NCI-H1092 treated with DMSO at 0.1 percent for 48 hours (cell line): ENCODE measurements at places on chromosomes 4 and X.

DNA sequence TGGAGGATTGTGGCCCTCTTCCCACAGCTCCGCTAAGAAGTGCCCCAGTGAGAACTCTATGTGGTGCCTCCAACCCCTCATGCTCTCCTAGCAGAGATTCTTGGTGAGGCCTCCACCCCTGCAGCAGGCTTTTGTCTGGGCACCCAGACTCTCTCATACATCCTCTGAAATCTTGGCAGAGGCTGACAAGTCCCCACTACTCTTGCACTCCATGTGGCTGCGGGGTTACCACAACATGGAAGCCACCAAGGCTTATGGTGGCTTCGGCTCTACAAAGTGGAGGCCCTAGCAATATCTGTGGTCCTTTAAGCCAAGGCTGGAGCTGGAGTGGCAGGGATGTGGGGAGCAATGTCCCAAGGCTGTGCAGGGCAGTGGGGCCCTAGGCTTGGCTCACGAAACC lies 255.2 kb downstream of the COX7B2 start:
- no peak for DNase-seq

- DNase-seq = no peak
These were observed 134.7 kb upstream of the FAT1 start for GRCh38 chr4:186858355-186858754.

- DNase-seq = no peak
These were observed 31.4 kb downstream of the DOK7 start for GRCh38 chr4:3494462-3494871.

DNA sequence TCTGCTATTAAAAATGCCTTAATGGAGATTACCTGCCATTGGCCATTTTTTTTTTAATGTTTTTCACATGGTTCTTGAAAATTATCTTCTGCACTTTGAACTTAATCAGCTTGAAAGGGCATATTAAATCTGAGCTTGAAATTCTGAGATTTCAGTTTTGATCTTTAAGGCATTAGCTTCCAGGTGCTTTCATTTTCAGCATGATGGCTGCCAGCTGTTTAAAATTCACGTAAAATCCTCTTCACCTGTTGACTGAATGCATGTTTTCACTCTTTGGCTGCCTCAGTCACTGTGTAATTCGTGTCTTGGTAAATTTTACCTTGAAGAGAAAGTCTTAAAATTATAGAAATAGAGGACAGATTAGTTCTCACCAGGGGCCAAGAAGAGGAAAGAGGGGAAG lies 39.6 kb downstream of the SMAD1 start:
- no peak for DNase-seq

- DNase-seq = no peak
These were observed 11.5 kb upstream of the GABRE start for GRCh38 chrX:151985955-151986354.

DNA sequence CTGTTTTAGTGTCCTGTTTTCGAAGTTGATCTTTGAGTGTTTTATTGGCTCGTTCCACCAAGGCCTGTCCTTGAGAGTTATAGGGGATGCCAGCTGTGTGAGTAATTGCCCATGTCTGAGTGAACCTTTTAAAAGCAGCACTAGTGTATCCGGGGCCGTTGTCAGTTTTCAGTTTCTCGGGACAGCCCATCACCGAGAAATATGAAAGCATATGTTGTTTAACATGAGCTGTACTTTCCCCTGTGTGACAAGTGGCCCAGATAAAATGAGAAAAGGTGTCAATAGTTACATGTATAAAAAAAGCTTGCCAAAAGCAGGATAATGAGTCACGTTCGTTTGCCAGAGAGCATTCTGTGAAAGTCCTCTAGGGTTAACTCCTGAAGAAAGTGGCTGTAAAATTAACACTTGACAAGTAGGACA lies 48.6 kb upstream of the RASSF6 start:
- peak; percentile 85 for DNase-seq

DNA sequence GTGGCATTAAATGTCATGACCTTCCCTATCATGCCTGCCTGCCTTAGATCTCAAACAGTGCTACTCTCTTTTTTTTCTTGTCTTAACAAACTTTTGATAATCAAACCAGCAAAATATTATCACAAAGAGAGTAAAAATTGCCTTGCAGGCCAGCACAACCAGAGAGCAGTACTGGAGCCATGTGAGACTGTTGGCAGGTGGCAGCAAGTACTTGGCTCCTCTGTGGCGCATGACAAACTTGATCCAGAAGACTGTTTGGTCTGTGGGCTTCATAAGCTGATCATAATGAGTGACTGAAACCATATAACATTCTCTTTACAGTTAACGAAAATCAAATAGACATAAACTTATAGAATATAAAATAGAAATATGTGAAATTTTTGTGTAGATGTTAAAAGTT lies 33.3 kb upstream of the UGT2A3 start:
- DNase-seq = no peak

- DNase-seq = no peak
These were observed 148.1 kb downstream of the NWD2 start for GRCh38 chr4:37392521-37393255.

DNA sequence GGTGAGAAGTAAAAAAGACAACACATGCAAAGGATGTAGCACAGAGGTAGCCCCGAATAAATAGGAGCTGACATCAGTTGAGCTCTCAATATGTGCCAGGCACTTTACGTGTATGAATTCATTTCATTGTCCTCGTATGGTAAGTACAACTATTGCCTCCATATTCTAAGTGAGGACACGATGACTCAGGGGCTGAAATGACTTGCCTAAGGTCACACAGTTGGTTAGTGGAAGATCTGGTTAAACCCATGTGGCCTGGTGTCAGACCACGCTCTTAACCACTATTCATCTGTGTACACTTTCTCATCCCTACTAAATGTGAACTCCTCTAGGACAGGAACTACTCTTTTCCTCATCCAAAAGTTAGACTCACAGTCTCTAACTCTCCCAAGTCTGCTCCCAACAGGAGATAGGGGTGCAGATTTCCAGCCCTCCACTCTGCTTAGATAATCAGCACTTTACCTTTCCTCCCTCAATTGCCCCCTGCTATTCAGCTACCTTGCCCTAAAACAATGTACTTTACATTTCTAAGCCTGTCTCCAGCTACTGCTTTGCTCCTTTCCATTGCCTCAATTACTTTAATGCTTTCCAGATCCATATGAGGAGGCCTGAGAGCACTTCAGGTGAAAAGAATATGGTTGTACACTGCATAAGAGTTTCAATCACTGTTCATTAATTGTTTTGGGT lies 58.8 kb upstream of the LHFPL1 start:
- DNase-seq = no peak

DNA sequence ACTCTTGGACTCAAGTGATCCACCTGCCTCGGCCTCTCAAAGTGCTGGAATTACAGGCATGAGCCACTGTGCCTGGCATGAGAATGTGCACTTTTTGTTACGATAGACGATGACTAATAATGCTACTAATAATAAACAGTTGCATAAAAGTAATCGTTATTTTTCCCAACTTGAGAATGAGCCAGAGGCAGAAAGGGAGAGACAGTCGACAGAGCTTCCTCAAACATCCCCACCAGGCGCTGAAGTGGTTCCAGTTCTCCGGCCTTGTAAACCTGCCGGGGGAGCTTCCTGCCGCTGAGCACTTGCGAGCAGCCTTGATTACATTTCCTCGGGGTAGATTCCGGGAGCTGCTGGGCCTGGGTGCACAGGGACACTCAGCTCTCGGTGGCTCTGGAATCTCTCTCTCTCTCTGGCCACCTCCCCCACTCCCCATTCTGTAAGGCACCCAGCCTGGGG lies 8.9 kb upstream of the HTRA3 start:
- DNase-seq = no peak

DNA sequence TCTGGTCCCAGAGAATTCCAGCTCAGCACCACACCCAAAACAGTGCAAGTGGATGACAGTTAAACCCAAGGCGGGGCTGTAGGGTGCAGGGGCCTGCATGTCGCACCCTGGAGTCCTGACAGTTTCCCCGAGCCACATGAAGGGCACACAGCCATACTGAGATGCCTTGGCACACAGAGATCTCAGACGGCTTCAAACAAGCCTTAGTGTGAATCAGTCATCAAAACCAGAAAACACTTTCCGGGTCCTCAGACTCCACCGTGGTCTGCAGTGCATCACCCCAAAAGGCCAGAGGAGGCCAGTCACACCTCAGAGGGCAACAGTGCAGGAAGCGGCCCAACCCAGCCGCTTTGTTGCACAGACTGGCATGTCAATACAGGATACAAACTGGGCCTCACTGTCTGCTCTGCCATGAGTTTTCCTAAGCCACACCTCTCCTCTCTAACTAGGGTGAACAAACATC lies 64.6 kb upstream of the ENPP6 start:
- DNase-seq = peak; percentile 56

DNA sequence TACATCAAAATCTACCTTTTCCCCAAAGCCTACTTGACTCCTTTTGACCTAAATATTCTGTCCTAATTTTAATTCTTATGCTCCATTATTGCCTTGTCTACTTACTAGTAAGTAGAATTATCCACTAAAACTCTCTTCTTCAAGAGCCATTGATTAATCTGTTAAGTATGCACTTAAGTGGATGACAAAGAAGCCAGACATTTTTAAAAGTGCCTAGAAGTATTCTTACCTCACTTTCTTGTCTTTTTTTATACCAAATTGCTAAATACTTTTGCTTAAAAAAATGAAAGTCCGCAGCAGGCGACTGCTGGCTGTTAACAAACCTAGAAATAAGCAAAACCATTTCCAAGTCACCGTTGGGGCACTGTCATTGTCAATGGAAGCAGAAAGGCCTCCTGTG lies 20.1 kb upstream of the FRMPD4 start:
- DNase-seq = no peak

DNA sequence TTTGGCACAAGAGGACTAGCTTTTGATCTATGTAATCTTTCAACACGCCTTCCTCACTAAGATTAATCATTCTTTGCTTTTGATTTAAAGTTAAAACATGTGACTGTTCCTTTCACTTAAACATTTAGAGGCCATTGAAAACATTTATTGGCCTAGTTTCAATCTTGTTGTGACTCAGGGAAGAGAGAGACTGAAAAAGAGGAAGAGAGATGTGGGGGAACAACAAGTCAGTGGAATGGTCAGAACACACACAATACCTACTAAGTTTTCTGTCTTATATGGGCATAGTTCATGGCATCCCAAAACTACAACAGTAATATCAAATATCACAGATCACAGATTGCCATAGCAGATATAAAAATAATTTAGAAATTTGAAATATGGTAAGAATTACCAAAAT lies 812.9 kb upstream of the AGA start:
- no peak for DNase-seq

GRCh38 chr4:146191766-146192458 lies 16.4 kb downstream of the LSM6 start:
- no peak for DNase-seq

GRCh38 chr4:155666344-155667221 lies at the start of gene GUCY1A1:
TSS of gene GUCY1A1 (plus strand) at chr4:155666848. CDS start at chr4:155696868, 30,020 bp downstream.
- no peak for DNase-seq

DNA sequence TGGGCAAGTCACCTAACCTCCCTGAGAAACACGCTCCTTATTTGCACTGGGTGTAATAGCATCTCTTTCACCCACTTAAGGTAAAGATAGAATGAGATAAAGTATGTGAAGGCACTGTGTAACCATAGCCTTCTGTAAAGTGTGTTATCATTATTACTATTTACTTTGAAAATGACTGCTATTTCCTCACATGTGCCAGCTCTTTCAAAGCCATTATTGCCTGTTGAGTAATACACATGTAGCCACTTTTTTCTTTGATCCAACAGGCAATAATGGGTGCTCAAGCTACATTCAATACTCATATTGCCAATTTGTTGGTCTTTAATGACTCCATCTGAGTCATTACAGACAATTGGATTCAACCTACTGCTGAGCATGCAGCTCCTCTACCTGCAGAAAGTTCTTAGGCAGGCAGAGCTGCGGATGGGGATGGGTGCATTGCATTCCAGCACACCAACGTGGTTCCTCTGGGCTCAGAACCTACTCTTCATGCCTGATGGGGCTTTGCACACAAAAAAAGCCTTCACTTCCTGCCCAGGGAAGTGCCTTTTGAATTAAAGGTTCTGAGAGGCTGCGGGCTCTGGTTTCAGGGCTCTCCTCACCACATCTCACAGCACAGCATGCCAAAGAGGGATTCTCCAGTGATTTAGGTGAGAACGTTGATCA lies 9.7 kb downstream of the PTCHD1 start:
- DNase-seq = no peak

- no peak for DNase-seq
These were observed 23.9 kb upstream of the GPR34 start for GRCh38 chrX:41664908-41665307.

DNA sequence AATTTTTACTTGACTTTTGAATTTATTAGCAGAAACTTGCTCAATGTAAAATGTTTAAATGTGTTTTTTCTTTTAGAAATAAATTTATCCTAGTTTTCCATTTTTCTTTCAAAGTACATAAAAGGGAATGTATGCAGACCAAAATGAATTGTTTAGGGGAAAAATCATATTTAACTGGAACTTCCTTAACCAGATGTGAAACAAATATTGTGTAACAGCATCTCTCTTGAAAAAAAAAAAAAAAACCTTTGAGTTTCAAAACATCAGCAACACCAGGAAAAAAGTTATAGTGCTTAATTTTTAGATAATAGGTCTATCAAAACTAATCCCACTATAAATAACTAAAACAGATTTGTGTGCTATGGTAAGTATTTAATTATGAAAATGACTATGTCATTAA lies 14.5 kb upstream of the CCNA2 start:
- DNase-seq = no peak

GRCh38 chrX:20906571-20906970 lies 467.6 kb upstream of the CNKSR2 start:
- DNase-seq = no peak

DNA sequence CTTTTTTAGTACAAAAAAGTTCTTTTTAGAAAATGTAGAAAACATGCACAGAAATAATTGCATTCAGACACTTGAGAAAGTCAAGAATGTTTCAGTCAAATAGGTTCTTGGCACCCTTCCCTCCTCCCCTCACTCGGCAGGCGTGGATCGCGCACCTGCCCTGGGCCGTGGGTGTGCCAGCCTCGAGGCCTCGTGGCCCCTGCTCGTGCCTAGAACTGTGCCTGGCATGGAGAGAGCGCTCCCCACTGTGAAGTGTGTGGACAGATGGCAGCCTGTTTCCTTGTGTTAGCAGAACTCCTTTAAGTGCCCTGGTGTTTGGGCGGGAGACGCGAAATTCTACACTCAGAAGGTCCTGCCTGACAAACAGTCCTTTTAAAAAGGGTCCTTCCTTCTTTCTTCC lies 14.7 kb downstream of the RGS12 start:
- DNase-seq = no peak

DNA sequence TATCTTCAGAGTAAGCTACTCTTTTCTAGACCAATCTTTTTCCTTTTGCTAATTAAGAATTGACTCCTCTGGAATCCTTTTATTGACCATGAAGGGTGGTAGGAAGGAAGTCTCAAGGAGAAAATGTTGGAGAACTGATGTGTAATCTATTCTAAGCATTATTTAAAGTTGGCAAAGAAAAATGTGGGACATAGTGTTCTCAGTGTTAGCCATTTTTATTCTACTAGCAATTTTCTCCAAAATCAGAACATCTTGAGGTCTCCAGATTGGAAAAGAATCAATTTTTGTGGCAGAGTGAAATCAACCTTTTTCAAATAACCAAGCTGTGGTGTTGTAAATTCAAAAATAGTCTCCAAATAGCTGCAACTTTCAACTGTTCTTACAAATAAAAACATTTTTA lies 18.4 kb upstream of the DMP1 start:
- DNase-seq = no peak

GRCh38 chr4:152967907-152968306 lies 31.8 kb downstream of the FHDC1 start:
- DNase-seq = no peak
